NCI-H1092 (cell line): ENCODE measurements at places on chromosomes 1 and 21.

GRCh38 chr1:84278905-84279304, 22.6 kb upstream of the SAMD13 start:
- no peak for DNase-seq

GRCh38 chr1:7810395-7810794, 26.3 kb downstream of the PER3 start:
- DNase-seq: no peak

DNA sequence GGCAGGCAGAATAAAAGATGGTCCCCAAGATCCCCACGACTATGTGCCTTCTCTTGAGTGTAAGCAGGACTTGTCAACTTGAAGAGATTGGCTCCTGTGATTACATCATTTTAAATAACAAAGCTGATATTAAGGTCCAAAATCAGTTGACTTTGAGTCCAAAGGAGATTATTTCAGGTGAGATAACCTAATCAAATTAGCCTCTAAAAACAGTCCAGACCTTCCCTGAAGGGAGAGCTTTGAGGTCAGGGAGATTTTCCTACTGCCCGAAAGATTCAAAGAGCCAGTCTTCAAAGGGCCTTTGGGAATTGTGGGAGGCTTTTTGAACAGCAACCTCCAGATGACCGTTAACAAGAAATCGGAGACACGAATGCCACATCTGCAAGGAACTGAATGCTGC, 51.5 kb upstream of the NCAM2 start:
- DNase-seq: no peak

GRCh38 chr21:44834951-44835646, 17.2 kb upstream of the SUMO3 start:
- no peak for DNase-seq

- no peak for DNase-seq
Measured at GRCh38 chr1:111084999-111085398, 54.9 kb downstream of the DRAM2 start.

DNA sequence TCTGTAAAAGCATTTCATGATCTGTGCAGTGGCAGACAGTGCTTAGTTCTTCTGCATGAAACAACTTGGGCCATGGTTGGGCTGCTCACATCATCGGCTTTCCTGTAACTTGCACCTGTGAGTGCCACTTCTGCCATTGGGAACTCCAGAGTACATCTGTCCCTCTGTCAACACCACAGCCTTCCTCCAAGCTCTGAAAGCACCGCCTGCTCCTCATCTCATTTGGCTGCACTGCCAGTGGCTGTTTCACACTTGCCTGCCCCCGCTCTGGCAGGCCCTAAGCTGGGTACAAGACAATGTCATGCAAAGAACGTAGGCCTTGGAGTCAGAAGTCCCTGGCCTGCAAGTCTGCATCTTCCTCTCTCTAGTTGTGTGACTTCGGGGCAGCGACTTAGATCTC, 46.4 kb downstream of the DDX20 start:
- DNase-seq: no peak

GRCh38 chr1:234067581-234068337, 163.3 kb downstream of the SLC35F3 start:
- no peak for DNase-seq

- no peak for DNase-seq
Measured at GRCh38 chr1:116182019-116182714, 71.0 kb downstream of the MAB21L3 start.

DNA sequence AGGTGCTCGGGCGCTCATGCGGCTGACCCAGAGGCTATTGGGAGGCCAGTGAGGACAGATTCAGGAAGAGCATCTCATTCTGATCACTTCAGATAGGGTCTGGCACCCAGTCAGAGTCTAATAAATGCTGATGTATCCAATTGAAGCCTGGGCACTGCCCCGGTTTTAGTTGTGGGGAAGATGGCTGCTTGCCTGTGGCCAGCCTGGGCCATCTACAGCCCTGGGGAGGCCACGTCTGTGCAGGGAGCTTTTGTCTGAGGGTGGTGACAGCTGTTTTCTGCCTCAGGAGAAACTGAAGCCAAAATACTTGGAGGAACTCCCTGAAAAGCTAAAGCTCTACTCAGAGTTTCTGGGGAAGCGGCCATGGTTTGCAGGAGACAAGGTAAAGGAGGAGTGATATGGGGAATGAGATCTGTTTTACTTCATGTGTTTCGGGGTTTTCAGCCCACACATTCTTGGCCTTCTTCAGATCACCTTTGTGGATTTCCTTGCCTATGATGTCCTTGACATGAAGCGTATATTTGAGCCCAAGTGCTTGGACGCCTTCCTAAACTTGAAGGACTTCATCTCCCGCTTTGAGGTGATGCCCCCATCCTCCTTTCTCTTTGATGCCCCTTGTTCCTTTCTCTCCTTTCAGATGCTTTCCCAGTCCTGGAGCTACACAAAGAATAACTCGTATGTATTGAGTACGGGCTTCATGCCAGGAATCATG, 2.8 kb downstream of the GSTM5 start:
- no peak for DNase-seq

DNA sequence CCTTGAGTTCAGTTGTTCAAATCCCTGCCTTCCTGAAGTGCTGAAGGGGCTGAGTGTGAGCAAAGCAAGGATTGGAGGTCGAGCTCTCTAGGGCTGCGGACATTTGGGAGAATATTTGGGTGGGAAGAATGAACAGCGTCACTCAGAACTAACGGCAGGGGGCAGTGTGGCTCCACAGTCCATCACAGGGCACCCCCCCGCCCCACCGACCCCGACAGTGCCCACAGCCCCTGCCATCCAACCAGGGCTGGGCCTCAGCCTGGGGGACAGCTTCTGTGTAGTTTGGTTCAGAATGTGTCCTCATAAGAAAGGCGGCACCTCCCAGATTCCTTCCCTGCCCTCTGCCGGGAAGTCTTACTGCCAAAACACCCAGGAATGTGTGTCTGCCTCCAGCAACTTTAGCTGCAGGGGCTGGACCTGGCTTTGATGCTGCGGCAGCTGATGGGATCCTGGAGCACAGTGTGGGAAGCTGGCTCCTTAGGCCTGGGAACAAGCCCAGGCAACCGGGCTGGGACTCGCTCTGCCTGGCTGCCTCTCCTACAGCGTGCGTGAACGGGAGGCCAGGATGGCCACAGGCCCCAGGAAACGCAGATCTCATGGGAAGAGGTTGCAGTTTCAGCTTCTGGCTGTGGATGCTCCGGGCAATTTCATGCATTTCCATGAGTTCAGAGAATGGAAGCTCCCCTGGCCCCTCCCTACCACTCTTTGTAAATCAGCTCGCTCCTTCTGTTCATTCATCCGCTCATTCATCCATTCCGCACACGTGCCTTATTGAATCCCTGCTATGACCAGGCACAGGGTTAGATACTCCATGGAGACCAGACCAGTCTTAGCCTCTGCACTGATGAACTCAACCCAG, 104.9 kb upstream of the TMPRSS2 start:
- peak; percentile 24 for DNase-seq

GRCh38 chr1:85361606-85362296, 85.3 kb upstream of the BCL10 start:
- DNase-seq: no peak

- DNase-seq: no peak
Measured at GRCh38 chr1:173243300-173243699, 36.2 kb upstream of the TNFSF4 start.

- DNase-seq: no peak
Measured at GRCh38 chr1:15089258-15089992, 64.1 kb upstream of the TMEM51 start.

DNA sequence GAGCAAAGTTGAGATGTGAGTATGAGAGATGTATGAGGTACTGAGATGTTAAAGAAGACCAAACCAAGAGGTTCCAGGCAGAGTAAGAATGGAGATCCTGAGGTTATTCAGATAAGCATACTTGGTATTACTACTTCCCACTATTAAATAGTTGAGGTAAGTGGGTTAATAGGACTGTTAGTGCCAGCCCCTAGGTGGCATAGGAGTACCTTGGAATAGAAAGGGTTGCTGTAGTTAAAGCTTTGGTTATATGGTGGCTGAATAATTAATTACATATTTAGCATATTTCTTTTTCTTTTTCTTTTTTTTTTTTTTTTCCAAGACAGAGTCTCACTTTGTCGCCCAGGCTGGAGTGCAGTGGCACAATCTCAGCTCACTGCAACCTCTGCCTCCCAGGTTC, 397.9 kb upstream of the TMPRSS15 start:
- no peak for DNase-seq

DNA sequence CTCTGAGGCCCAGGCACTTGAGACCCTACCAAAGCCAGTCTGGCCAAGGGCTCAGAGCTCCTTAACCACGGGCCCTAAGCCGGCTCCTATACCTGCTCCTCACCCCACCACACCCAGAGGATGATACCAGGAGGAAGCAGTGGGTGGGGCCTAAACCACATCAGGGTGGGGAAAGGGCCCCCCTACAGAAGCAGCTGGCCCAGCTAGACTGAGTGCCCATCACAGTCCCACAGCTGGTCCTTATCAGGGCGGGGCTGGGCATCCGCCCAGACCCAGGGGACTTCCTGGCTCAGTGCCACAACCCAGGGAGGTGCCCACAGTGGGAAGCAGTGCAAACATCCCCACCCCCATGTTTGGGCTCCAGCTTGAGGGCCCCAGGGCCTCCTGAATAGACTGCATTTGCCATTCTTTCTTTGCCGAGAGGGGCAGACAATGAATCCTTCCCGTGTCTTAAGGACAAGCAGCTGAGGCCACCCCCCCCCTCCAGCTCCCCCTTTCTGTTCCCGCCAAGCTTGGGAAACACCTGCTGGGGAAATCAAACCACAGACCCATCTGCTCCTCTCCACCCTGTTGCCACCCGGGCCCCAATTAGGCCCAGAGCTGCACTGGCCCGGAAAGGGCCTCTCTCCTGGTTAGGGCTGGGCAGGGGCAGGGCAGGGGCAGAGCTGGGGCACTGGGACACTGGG, 6.2 kb downstream of the E2F2 start:
- DNase-seq: peak; percentile 81

DNA sequence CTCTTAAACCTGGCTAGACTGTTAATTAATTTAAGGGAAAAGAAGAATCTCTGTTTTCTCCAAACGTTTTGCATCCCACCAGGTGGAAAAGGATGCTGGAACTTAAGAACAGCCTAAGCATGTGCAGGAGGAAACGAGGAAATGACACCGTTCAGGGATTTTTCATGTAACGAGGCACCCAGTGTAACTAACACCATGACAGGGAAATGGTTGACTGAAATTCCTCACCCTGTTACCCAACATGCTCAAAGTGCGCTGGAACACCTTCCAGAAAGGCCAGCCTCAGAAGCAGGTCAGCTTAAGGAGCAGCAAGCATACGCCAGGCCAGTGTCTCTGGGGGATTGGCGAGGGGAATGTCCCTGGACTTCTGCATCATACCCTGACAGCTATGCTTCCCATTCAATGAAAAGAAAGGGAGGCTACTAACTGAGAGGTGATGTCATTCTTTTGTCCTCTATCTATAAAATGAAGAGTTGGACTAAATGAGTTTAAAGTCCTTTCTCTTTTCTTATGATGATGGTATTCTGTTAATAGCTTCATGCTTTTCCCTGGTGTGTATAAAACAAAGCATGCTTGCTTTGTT, 21.6 kb downstream of the TNN start:
- DNase-seq: no peak

- no peak for DNase-seq
Measured at GRCh38 chr1:4627353-4627752, 27.1 kb upstream of the AJAP1 start.

DNA sequence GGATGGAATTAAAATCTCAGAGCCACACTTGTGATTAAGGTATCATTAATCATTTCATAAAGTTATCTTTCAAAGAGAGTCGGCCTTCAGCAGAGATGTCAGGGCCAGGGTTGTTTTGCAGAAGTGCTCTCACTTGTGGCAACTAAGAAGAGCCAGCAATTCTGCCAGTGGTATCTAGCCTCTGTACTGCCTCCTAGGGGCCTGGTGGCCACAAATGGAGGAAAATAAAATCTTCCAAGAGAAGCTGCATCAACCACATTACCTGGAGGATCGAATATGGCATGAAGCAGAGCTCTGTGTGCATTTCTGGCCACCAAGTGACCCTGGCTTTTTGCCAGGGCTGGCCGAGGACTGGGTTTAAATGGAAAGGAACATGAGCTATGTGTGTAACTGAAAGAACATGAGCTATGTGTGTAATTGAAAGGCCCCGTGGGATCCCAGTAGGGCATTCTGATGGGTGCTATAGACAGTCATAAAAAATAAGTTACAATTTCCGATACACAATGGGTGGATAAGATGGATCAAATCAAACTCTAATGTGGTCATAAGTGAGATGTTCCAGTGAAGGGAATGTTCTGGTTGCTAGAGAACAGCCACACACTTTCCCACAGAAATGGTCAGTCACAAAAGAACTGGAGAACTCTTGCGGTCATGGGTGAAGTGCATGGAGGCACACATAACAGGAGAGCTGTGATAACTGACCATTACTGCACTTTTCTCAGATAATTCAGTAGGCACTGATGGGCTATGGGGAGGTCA, 335.8 kb downstream of the CAMTA1 start:
- no peak for DNase-seq

DNA sequence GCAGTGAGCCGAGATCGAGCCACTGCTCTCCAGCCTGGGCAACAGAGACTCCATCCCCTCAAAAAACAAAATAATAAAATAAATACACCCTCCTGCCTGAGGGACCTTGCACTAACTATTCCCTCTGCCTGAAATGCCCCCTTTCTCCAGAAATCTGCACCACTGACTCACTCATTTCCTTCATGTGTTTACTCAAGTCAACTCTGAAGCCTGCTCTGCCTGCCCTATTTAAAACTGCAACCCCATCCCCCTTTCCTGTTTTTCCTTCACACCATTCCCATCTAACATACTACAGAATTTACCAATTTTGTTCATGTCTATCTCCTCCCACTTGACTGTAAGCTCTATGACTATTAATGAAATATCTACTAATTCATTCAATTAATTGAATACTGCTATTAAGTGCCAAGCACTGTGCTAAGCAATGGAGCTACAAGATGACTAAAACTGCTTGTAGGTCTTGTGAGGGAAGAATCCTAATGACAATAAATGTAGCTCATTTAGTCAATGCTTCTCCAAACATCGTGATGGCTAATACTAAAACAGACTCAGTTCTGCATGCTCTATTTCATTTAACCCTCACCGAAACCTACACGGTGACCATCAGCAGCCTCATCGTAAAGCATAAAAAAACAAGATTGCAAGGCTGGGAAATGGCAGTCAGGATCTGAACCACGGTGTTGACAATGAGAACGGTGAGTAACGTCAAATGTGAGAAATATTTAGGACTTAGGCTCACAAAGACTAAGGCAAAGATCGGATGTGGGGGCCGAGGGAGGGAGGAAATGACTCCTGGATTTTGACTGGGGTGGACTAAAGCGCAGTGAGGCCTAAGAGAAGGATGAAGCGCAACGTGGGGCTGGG, 749 bp upstream of the TMEM39B start:
- DNase-seq: peak; percentile 76

GRCh38 chr1:80441664-80442063, 1359.1 kb upstream of the ADGRL2 start:
- DNase-seq: no peak

DNA sequence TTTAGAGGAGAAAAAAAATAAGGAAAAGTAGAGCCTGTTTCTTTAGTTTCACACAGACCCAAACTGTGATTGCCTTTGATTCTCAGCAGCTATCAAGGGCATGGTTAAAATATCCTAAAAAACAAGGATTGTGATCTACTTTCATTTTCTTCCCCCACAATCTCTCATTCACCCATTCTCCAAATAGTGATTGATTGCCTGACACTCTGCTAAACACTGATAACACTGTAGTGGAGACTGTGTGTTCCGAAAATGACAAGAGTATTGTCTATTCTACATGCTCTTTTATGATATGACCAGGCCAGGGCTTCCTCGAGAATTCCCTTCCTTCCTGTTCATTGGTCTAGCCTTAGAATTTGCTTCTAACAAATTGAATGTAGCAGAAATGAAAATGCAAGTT, 40.2 kb downstream of the PRMT6 start:
- no peak for DNase-seq

- DNase-seq: no peak
Measured at GRCh38 chr21:35853321-35854239, 206.7 kb downstream of the SETD4 start.
